ENCODE measurements at places on chromosomes 2 and 18.
A peak's percentile ranks its signal among the peaks of the same experiment; 100 is the strongest.

DNA sequence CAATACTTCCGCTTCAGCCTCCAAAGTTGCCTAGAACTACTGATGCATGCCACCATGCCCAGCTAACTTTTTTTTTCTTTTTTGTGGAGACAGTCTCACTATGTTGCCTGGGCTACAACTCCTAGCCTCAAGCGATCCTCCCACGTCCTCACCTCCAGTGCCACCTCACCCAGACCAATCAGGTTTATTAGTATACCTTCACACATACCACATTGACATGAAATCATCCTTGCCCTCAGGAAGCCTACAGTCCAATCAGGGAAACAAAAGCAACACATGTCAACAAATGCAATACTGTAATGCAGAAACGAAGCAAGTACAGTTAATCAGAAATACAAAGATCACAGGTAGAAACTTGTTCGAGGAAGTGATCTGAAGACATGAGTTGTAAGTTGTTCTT lies 4.0 kb downstream of the TRIP12 start:
- no peak for DNase-seq

- DNase-seq, result peak; percentile 60
Measured at GRCh38 chr18:51361130-51361860, 163.8 kb upstream of the MEX3C start.

GRCh38 chr18:36350251-36350651 lies 52.7 kb downstream of the FHOD3 start:
- no peak for DNase-seq

DNA sequence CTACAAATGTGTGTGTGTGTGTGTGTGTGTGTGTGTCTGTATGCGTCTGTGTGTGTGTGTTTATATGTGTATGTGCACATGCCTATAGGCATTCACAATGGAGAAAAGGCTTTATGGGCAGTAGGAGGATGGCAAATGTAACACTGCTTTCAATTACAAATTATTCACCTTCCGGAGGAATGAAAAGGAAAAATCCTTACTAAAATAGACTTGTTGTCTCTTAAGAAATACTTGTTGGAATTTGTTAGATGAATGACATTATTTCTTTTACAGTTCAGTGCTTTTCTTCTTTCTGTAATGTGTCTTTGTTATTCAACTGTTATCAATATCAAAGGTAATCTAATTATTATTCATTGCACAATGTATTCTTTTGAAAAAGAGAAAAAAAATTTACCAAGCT lies 874.3 kb downstream of the ERBB4 start:
- no peak for DNase-seq

GRCh38 chr2:28129955-28130695 lies 239.6 kb downstream of the BABAM2 start:
- no peak for DNase-seq

DNA sequence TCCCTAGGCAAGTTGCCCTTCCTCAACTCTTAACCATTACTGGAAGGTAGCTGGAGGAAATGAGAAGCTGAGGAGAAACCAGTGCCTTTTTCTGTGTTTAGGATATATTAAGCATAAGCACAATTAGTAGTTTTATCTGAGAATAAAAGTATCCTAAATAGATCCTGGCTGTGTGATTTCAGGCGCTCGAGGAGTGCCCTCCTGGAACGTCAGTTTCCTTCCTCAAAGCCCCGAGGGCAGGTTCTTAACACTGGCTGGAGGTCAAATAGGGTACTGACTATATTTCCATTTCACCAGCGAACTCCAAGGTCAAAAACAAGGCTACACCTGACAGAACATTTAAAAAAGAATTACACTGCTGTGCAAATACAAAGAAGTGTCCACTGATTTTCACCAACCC lies 1.5 kb upstream of the STON1 start:
- DNase-seq, result no peak

DNA sequence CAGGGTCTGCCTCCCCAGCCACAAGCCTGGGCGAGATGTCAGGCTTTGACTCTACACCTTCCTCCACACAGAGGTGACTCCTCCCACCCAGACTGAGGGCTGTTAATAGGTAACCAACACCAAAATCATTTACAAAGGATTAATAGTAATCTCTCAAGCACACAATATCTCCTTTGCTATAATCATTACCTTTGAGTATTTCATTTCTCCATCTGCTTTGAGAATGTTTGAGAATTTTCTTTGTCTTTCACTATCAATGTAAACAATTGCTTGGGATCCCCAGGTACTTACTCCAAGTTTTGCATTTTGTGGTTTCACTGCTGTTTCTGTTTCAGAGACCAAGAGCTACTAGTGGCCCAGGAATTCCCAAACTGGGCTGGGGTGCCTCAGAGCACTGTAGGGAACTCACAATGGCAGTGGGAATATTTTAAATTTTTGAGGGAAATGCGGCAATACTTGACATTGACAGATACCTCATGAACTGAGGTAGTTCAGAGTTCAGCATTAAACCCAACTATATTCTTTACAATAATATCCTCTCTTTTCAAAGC lies 166.4 kb upstream of the MGAT5 start:
- DNase-seq, result peak; percentile 88

- DNase-seq, result no peak
Measured at GRCh38 chr2:31031132-31031706, 107.0 kb downstream of the GALNT14 start.

GRCh38 chr2:237113026-237113795 lies 27.5 kb downstream of the COPS8 start:
- DNase-seq, result no peak
